HT1080 (cell line): ENCODE measurements at places on chromosomes 2 and 18.

DNA sequence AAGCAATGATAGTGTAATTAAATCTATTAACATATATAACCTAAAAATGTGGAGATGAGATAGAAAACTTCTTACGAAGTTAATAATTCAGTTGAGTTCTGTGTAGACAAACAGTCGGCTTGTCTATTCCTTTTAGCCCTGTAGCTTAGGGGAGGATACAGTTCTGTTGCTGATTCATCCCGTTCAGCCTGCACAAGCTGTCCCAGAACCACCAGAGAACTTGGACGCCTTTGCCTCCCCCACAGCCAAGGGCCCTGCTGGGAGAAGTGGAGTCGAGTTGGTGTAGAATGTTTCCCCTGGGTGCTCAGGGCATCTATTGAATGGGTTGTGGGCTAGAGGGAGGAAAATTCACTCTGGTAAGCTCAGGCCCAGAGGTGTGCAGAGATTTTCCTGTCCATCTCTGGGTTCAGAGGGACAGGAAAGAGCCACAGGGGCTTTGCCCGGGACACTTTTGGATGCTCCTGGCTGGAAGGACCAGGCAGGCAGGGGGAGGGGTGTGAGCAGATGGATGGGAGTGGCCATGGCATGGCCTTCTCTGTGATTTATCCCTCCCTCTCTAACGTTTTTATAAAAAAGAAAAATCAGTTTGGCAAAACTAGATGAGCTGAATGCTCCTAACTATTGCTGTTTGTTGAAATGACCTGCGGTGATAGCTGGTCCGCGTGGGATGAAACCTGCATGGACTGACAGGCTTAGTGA lies 42.8 kb upstream of the GALR1 start:
- peak; percentile 53 for DNase-seq

GRCh38 chr2:10466801-10467200 lies 18.7 kb upstream of the ODC1 start:
- no peak for DNase-seq

DNA sequence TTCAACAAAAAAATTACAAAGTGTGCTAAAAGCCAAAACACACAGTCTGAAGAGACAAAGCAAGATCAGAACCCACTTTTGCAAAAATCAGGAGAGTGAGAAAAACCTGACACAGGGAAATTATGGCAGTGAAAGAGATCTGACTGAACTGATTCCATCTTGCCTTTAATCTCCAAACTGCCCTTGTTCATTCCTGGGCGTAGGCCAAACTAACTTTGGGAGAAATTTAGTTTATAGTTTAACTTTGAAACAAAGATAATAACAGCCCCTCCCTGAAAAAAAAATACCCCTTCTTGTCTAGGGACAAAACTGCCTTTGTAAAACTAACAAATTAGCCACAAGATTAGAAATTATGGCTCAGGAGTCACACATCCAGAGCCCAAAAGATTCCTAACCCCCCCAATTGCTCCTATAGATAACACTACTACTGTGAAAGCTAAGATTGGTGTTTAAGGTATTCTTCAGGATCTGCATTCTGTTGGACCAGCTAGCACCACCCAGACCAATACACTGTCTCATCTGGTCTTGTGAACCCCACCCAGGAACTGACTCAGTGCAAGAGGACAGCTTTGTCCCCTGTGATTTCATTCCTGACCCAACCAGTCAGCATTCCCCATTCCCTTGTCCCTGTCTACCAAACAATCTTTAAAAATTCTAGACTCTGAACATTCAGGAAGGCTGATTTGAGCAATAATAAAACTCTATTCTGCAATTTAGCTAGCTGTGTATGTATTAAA lies 226.1 kb upstream of the SH3BP4 start:
- DNase-seq = no peak

- no peak for DNase-seq
Measured at GRCh38 chr2:45199973-45200372, 190.7 kb upstream of the SIX2 start.

GRCh38 chr2:40218679-40219078 lies 233.2 kb downstream of the SLC8A1 start:
- no peak for DNase-seq

DNA sequence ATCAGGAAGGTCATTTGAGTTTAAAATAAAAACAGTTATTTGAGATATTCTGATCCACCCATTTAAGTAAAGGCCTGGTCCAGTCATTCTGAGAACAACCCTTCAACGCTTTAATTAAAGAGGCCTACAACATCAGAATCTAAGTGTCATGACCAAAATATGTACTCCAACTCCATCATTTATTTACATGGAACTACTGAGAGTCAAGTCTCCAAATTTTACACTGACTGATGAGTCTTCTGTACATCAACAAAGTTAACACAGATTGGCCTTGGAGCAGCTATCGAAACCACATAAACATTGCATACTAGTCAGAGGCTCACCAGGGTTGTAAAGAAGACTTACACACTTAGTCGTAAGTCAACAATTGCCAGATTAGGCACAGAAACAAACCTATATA lies 37.1 kb downstream of the PIEZO2 start:
- no peak for DNase-seq

- DNase-seq = no peak
Measured at GRCh38 chr2:192645811-192646598, 451.3 kb upstream of the TMEFF2 start.

- DNase-seq = peak; percentile 68
Measured at GRCh38 chr2:26723991-26724750, 31.6 kb downstream of the KCNK3 start.

DNA sequence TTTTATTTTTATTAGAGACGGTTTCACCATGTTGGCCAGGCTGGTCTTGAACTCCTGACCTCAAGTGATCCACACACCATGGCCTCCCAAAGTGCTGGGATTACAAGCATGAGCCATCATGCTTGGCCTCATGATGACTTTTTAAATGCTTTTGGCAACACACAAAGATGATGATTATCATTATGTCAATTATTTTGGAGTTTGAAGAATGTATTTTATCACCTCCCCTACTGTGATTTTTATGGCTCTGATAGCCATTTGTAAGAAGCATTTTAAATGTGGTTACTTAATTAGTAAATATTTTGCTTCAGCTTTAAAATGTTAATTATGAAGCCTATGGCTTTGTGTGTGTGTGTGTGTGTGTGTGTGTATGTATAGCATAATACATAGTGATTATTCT lies 45.1 kb upstream of the RAB27B start:
- no peak for DNase-seq

DNA sequence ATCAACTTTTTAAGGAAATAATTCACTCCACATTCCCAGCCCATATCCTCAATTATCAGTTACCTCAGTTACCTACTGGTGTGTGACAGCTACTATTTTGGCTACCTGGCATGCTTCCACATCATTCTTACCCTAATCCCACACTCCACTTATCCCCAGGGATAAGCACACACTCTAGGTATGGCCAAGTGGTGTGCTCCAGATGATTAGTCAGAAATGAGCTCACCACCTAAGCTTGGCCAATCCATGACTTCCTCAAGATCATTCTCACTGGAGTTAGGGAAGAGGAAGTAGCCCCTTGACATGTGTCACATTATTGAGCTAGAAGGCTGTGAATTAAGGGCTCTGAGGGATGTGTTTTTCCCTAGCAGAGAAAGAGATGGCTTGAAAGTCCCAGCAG lies 20.9 kb upstream of the SMAD4 start:
- DNase-seq = peak; percentile 64

- peak; percentile 28 for DNase-seq
Measured at GRCh38 chr2:69830045-69830905, 815 bp downstream of the GMCL1 start.

DNA sequence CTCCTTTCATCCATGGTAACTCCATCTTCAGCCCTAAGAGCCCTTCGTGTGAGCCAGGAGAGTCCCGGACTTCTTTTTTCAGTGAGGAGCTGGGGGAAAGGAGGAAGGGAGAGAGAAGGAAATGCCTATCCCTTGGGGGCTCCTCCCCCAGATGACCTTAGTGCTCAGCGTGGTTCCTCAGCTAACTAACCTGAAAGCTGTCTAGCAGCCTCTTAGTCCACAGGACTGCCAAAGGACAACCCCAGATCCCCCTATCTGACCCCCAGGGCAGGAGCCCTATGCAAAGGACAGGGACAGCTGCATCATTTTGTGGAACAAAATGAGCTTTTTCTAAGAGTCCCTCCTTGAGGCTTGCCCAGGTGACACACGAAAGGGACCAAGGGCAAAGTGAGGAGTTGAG lies 7.9 kb downstream of the SPR start:
- DNase-seq = no peak

GRCh38 chr2:126527836-126528490 lies 128.0 kb upstream of the GYPC start:
- DNase-seq = peak; percentile 53

- DNase-seq = no peak
Measured at GRCh38 chr18:10271481-10271880, 183.0 kb upstream of the APCDD1 start.

DNA sequence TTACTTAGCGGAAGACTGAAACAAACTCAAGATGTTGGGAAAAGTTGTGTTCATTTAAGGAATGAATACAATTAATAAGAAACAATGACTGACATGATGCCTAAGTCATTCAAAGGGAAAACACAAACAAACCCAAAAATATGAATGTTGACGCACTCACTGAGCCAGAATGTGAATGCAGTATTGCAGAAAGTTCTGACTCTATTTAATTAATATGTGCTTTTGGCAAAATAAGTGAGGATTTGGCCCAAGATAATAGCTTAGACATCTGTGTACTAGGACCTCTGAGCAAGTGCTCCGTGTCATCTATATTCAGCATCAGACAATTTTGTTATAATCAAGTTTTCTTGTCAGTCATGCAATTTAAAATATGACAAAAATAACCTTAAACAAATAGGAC lies 1138.8 kb upstream of the NXPH2 start:
- no peak for DNase-seq

DNA sequence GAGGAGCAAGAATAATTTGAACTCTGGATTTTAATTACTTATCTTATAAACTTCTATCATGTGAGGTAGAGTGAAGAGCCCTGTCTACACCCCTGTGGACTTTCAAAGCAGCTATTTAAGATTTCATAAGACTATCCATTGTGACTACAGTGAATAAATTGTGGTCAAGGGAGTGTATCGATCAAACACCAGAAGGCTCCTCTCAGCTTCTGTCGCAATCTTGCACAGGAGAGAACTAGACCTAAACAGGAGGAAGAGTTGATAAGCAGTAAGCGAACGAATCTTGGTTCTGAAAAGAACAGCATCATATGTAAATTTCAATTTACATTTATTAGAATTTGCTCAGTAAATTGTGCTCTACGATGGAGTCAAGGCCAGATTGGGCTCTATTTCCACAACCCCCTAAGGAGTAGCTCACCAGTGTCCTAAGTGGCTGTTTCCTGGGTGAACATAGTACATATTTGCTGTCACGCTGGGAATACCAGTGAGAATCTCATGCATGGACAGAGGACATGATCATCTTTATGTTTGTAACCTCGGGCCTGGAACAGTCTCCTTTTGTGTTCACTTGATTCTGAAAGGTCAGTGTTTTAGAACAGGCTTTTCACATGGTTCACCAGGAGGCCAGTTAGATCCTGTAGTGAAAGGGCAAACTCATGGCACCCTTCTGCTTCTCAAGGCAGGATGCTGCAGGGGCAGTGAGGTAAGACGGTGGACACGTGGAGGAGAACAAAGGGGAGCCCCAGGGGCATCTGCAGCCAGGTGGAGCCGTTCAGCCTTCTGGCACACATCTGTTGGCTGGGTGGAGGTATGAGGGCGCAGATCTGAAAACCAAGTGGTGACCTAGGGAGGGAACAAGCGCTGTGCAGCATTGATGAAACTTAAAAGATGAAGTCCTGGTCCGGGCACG lies 33.3 kb downstream of the NPAS2 start:
- DNase-seq = no peak

- DNase-seq = no peak
Measured at GRCh38 chr18:13501891-13502290, 224.5 kb downstream of the FAM210A start.
